ENCODE measurements at places on chromosomes 2 and 18. TPM values are rescaled to one million over a fixed set of nuclear protein-coding genes. Genes with fewer than 3 reads are reported as not detected.

ID2 gene
- 53.5 TPM for polyA plus RNA-seq

GKN1 gene
- polyA plus RNA-seq: not detected

MROH2A gene
- polyA plus RNA-seq: not detected

AMER3 gene
- polyA plus RNA-seq: not detected

MAP3K19 gene
- not detected for polyA plus RNA-seq

IL1RN gene
- polyA plus RNA-seq: 2.5 TPM

ZEB2 gene
- polyA plus RNA-seq: 136 TPM

GRCh38 chr2:100292022-100292580 lies 30.2 kb downstream of the LONRF2 start:
- DNase-seq: no peak

DNA sequence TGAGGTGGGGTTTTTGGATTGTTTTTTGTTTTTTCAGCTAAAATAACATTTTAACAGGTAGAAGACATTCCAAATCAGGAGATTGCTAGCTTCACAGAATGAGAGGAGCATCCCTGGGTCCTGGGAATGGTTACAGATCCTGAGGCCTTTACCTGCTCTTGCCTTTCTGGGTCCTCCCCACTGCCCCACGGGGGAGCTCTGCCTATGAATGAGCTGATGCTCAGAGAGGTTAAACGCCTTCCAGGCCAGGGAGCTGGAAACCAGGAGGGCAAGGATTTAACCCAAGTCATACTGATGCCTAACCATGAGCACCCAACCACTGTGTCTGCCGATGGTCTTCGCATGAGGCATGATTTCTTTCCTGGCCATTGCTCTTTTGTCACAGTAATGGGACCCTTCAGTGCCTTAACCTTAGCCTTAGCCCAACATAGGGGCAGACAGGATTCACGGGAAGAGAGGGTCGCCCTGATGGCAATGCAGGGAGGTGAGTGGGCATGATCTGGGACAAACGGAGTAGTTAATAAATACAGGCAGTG lies 16.1 kb downstream of the MOCOS start:
- DNase-seq: no peak

GRCh38 chr18:41700416-41700815 lies 254.6 kb upstream of the PIK3C3 start:
- DNase-seq: peak; percentile 27

GRCh38 chr2:241942416-241943208 lies 73.1 kb downstream of the RTP5 start:
- DNase-seq: no peak

GRCh38 chr18:50720325-50720674 lies 99.5 kb downstream of the MRO start:
- no peak for DNase-seq

DNA sequence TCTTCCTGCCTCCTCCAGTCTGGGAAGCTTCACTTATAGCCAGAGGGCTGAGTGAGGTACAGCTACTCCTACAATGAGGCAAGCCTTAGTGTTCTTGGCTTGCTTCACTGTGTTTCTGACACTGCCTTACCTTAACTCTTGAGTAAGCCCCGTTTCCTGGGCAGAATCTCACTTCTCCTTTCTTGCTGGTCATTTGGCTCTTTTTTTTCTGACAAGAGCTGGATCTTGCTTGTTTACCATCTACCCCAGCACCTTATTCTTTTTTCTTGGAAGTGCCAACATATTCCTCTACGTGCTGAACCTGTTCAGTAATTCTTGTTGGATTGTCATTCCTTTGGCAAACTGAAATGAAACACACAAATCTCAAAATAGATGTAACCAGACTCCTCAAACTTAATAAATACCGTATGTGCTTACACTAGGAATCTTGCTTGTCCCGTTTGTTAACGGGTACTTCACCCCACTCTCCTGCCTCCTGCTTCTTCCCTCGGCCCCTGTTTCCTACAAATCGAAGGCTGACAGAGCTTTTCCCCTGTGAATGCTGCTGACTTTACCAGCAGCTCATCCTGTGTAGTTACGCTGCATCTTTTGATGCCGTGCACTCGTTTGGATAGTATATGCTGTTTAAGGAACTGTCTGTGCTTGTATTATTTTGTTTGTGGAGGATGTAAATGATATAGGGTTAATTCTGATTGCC lies 132.2 kb downstream of the FMNL2 start:
- no peak for DNase-seq

- DNase-seq: no peak
Measured at GRCh38 chr2:182744490-182744889, 28.4 kb downstream of the DNAJC10 start.

- peak; percentile 14 for DNase-seq
Measured at GRCh38 chr2:192025637-192026036, 169.1 kb downstream of the TMEFF2 start.

GRCh38 chr2:200708943-200709342 lies 102.8 kb upstream of the BZW1 start:
- DNase-seq: no peak

- DNase-seq: no peak
Measured at GRCh38 chr2:222736924-222737323, 65.5 kb downstream of the MOGAT1 start.

GRCh38 chr2:102657770-102658169 lies 38.4 kb downstream of the SLC9A2 start:
- DNase-seq: no peak

DNA sequence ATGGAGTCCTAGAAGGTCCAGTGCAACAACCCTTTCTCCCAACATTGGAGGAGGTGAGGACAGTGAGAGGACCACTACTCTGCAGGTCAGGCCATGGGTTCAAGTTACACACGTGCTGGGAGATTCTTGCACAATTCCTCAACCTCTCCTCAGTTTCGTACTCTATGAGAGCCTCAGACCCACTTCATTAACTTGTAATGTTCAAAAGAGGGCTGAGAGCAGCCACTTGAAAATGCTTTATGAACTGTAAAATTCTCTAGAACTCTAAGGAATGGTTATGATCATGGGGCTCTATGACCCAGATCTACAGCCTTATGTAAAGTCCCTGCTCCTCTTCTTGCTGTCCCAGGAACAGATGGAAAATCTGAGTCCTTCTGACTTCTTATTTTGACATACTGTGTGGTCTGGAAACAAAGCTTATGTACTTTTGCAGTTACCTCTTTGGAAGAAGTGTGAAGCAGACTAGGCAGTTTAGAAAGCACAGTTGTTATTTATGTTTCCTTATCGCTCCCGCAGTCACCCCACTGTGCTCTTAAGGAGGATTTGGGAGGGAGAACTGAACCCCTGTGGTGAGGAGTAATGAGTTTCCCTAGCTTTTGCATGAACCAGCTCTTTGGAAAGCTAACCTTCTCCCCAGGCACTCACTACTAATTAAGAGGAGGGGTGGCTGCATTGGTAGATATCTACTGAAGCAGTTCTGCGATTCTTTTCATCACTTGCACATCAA lies 296.6 kb downstream of the LRRTM1 start:
- DNase-seq: no peak

- no peak for DNase-seq
Measured at GRCh38 chr2:207240649-207241048, 74.9 kb upstream of the KLF7 start.

- DNase-seq: no peak
Measured at GRCh38 chr2:241107031-241107783, 5.1 kb upstream of the MTERF4 start.

DNA sequence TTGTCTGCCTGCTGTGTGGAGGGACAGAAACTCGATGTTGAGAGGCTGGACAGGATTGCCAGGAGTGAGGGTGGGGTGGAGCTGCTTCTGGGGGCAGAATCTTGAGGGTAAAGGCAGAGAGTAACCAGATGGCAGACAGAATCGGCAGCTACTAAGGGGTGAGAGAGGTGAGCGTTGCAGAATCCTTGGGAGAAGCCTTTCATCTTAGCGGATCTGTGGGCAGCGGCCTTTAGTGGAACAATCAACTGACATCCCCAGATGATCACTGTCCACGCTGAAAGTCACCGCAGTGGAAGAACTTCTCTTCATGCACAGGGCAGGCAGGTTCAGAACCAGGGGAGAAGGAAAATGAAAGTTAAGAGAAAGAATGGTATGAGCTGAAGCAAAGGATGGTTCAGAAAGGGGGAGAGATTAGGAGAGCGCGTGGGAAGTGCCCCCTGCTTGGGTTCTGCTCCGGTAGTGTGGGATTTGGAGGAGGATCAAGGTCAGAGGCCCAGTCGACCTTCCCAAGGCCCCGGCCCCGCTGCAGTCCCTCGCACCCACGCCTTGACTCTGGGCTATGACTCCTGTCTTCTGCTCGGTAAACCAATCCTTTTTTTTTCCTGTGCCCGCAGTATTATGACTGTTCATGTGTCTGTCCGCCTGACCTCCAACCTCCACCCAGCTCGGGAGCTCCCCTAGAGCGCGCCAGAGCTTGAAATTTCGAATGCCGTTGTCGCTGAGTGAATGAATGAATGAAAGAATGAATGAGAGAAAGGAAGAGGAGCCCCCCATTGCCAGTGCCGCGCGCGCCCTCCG lies 584 bp downstream of the BOLA3 start:
- peak; percentile 11 for DNase-seq

- peak; percentile 83 for DNase-seq
Measured at GRCh38 chr2:12787891-12788801, 71.4 kb downstream of the TRIB2 start.

GRCh38 chr2:201059961-201060755 lies 11.3 kb downstream of the HYCC2 start:
- no peak for DNase-seq

GRCh38 chr2:143264851-143265250 lies 135.6 kb downstream of the ARHGAP15 start:
- DNase-seq: peak; percentile 12

DNA sequence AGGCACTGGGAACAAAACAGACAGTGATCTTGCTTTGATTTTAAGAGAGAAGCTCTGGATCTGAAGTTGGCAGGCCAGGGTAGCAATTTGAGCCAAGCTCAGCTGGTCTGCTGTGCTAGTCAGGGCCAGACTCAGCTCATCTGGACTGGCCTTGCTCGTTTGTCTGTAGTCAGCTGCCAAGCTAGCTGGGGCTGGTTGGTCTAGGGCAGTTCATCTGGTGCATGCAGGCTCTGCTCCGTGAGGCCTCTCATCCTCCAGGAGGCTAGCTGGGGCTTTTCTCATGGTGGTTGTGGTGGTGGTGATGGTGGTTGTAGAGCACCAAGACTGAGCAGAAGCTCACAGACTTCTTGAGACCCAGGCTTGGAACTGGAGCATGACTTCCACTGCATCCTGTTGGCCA lies 10.3 kb downstream of the FBLN7 start:
- DNase-seq: no peak

DNA sequence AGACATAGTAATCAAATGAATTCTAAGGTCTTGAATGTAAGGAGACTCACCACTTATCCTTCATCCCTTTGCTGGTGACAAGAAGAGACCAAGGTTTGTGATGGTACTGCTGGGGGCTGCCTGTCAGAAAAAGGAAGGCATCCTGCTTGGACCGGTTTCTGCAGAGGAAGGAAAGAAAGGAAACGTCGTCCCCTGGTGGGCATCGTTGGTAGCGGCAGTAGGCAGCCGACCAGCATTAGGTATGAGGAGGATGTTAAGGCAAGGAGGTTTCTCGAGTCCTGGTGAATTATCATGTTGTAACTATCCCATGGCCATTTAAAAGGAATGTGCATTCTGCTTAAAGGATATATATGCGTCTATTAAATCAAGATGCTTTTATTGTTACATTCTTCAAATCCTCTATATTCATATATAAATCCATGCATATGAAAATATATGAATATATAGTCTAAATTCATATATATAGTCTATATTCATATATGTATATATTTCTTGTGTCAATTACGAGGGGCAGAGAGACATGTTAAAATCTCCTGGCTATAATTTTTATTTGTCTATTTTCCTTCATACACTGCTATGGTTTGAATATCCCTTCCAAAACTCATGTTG lies 94.4 kb upstream of the TGFA start:
- DNase-seq: peak; percentile 61

GRCh38 chr2:56177420-56178220 lies 6.2 kb upstream of the CCDC85A start:
- DNase-seq: no peak

DNA sequence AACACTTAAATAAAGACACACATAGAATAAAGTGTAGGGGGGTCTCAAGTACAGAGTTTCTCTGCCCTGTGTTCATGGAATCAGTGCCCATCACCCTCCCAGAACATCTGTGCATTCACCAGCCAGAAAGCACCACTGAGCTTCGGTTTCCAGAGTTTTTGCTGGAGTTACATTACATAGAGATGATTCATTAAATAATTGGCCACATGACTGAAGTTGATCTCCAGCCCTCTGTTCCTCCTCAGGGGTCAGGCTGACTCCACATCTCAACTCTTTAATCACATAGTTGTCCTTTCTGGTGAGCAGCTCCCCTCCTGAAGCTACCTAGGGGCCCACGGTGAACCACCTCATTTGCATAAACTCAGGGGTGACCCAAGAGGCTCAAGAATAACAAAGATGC lies 129.8 kb downstream of the METTL4 start:
- DNase-seq: no peak

DNA sequence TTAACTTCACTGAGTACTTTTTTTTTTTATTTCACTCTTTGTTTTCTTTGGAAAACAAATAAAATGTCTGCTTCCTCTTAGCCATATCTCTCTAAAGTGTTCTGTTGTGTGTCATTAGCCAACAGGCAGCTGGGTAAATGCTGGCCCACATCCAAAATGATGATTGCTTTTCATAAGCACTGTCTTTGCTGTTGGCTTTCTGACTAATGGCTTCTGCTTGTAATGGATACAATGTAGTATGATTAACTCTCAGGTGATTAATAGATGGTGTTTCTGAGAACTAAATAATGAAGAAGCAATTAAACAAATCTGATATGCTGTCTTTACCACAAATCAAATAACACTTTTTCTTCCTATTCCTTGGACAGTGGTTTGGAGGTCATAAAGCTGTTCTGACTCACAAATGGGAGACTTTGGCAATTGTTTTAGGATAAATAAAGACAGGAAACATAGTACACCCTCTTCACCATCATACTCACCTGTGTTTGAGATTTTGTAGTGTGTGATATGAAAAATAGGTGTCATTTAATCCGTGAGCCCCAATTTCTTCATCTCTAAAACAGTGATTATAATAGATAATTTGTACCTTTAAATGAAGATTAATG lies 888.4 kb downstream of the TSN start:
- no peak for DNase-seq

- no peak for DNase-seq
Measured at GRCh38 chr2:163132850-163133249, 294.3 kb upstream of the KCNH7 start.

DNA sequence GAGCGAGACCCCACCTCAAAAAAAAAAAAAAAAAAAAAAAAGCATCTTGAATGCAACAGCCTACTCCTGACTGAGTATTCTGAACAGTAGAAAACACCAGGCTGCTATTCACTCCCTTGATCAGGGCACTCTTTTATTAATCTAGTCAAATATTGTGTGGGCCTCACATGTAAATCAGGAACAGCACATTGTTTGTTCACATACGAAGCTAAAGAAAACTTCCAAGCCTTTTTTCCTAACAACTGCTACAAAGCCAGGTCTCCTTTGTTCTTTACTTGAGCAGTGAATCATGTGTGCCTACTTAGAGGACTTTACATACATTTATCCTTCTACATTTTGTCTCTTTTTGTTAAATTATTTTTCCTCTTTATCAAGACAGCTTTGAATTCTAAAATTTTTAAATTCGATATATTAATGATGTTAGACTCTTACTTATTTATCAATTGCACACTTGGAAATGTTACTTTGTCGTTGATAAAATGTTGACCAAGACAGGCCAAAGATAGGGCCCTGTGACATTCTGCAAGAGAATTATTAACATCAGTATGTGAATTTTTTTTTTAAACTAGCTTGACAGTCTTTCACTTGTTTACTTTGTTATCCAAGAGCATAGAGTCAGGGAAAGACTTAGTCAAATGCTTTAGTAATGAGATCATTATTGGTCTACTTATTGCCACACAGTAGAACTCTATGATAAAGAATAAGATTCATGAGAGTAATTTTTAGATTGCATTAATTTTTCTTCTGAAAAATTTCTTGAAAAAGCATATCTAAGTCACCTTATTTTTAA lies 13.2 kb downstream of the SPATS2L start:
- DNase-seq: no peak

GRCh38 chr2:166297951-166298350 lies 77.8 kb downstream of the SCN9A start:
- peak; percentile 8 for DNase-seq
